GM13977 (cell line): ENCODE measurements at places on chromosomes 13 and 19.

DNA sequence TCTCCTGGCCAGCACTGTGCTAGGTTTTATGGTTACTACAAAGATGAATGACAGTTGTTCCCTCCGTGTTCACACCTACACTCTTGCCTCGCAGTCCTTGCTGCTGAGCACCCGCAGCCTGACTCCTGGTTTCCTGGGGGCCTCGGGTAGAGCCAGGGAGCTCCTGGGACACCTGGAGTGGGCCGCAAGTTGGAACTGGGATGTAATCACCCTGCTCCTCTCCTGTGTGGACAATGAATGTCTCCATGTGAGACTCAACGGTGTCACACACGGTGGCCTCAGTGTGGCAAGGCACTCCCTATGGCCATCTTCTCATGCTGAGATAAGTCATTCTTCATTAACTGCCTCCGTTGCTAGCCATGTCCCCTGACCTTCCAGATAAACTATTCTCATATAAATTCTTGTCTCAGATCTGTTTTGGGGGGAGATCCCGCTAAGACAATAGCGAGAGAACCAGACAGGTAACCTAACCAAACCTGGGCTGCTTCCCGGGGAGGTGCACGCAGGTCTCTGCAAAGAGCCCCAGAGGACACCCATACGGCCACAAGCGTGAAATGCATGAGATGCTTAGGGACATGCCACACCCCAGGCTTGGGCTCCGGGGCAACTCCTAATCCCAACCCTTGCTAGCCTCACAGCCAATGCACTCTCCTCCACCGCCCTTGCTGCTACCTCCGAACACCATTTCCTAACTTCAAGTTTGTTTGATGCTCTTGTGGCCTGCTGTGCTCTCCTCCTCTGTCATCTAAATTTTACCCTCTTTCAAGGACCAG, 87.2 kb upstream of the IRS2 start:
- DNase-seq = no peak

DNA sequence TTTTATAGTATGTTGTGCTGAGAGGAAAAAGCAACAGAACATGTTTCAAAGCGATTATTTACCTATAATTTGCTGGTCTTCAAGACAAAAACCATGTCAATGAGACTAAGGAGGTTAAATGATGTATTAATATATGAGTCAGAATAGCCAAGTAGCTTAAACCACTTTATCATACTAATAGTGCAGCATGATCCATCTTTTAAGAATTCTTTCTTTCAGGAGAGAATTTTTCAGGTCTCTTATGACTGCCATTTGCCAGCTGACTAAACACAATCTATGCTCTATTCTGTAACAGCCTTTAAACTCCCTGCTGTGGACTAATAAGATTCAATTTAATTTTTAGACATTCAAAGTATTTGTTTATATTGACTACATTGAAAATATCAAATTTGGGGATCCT, 93.7 kb downstream of the TRPC4 start:
- DNase-seq = no peak

DNA sequence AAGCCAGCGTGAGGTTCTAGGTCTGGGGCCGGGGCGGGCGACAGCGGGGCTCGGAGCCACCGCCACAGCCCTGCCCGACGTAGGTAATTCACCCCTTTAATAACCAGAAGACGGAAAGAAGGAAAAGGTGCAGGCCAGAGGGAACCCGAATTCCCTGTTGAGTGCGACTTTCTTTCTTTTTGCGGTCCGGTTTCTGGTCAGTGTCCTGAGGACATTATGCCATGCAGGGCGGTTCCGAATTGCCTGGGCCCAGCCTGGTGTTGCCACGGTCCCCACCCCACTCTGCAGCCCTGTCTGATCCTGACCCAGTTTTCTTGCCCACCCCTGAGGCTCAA, 18.4 kb upstream of the TFDP1 start:
- no peak for DNase-seq

DNA sequence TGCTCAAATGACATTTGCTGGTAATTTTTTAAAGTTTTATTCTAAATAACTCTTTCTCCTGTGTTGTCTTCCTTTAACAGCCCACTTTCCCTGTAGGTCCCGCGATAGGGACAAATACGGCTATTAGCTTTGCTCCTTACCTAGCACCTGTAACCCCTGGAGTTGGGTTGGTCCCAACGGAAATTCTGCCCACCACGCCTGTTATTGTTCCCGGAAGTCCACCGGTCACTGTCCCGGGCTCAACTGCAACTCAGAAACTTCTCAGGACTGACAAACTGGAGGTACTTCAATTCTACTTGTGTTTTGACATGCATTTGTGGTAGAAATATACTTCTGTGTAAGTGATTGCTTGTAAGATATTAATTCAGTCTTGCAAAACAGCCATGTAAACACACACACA, 91.0 kb upstream of the RAP2A start:
- no peak for DNase-seq

DNA sequence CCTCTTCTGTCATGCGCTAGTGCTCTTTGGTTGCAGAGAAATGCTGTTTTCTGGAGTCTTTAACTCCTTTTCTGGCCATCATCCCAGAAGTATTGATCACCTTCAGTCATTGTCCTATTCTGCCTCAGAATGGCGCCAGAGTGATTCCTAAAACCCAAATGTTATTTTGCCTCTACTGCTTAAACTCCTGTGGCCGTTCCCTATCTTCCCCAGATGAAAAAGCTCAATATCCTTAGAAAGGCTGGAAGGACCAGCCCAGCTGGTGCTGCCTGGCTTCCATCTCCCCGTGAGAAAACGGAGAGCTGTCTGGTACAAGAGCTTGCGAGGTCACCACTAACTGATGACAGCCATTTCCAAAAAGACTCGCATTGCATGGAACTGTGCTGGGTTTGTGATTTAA, 179.1 kb downstream of the RBM26 start:
- DNase-seq = no peak

- no peak for DNase-seq
These were observed 7.2 kb upstream of the NUP62 start for GRCh38 chr19:49936549-49936948.

GRCh38 chr19:46578450-46578849, 22.7 kb upstream of the CALM3 start:
- no peak for DNase-seq

DNA sequence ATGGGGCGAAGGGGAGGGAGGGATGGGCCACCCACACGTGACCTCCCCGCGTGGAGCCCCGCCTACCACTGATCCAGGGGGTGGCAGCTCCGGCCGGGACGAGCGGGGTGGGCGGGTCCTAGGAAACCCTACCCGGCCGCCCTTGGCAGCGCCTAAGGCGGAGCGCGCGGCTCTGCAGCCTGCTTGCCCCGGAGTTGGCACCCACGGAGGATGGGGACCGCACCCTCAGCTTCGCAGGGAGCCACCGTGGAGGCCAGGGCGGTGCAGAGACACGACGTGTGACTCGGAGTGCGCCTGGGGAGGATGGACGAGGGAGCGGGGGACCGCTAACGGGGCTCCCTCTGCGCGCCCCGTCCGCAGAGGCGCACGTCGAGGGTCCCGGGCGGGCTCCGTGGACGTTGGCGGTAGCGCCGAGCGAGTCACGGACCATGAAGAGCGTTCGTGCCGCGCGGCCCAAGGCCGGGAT, at the start of gene RGS9BP:
Gene RGS9BP (plus strand): TSS at position 129 of the 466 bp plus-strand sequence. CDS start 416 bp downstream, outside the sequence.
- DNase-seq = peak; percentile 61

GRCh38 chr19:8458380-8458779, 13.6 kb downstream of the HNRNPM start:
- no peak for DNase-seq

DNA sequence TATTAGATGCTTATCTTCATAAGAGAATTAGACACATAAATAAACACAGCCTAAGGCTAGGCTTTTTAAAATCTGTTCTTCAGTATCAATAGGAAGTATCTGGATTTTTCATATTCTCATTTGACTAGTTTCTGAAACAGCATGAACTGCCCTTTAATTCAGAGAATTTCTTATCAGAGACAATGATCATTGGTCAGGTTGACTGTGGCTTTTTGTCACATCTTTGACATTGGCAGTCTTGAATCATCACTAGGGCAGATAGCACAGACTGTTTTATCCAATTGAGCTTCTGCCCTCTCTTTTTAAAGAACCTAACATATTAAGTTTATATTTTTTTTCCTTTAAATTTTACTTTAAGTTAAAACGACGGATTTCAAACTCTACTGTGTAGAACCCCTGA, 59.6 kb downstream of the DPY19L3 start:
- DNase-seq = no peak

DNA sequence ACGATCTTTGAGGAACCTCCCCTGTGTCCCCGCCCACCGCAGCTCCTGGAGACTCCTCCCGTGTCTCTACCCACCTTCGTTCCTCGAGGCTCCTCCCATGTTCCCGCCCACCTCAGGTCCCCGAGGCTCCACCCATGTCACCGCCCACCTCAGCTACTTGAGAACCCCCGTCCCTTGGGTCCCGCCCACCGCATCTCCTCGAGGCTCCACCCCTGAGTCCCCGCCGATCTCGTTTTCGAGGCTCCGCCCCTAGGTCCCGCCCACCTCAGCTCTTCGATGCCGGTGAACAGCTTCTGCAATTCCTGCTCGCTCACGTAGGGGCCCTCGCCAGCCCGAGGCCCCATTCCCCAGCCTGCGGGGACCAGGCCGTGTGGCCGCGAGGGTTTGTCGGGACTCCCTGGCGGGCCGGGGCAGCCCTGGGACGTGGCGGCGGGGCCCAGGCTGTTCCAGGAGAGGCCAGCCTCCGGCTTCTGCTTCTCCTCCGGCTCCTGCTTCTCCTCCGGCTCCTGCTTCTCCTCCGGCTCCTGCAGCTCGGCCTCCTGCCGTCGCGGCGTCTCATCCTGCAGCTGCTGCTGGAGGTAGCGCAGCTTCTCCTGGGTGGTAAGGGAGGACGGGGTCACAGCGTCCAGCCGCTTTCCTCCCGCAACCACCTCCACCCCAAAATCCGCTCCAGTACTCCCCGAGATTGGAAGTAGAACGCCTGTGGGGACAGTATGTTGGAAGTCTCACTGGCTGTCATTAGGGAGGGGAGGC, 16.7 kb downstream of the TSKS start:
- DNase-seq = peak; percentile 40

DNA sequence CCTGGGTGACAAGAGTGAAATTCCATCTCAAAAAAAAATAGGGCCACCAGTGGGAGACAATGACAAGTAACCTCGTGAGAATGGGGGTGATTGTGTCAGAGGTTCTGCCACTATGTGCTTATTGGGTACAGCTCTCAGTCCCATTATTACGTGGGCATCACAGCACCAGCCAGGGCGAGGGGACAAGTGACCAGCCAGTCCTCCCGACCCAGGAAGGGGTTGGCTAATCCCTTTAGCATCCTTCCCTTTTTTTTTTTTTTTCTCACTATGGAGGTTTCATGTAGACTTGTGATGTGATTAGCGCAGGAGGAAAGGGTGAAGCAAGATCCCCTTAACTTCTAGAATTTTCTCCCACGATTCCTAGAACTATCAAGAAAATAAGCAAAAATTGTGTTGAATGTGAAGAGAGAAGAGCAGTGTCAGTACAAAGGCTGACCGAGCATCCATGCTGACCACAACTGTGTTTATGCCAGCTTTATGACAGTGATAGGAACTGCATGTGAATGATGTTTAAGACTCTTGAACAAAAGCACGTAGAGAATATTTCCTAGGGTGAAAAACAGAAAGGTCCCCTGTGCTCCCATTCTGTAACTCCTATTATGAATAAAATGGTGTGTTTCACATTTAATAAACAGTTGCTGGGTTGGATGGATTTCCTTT, 50.0 kb downstream of the ALOX5AP start:
- DNase-seq = no peak

- no peak for DNase-seq
These were observed 436.4 kb downstream of the SLITRK5 start for GRCh38 chr13:88107570-88107969.

- DNase-seq = no peak
These were observed 181.3 kb downstream of the PCDH9 start for GRCh38 chr13:67048821-67049150.

GRCh38 chr19:36973021-36973843, 57.1 kb downstream of the ZNF568 start:
- DNase-seq = peak; percentile 59

DNA sequence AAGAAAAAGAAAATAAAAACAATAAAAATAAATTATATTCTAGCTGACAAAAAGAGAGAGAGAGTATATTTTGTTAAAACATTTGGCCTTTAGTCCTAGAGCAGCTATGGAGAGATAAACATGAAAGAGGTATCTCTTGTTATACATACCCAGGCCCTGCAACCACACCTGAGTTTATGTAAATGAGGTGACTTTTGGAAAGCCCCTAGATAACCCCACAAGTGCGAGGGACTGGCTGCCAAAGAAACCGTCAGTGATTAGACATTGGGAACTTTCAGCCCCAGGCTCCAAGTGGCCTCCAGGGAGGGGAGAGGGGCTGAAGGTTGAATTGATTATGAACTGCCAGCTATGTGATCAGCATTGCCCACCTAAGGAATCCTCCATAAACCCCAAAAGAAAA, 2.1 kb upstream of the NLRP7 start:
- peak; percentile 76 for DNase-seq

GRCh38 chr13:50690006-50690405, 153.5 kb downstream of the DLEU7 start:
- DNase-seq = no peak

- DNase-seq = no peak
These were observed 10.8 kb downstream of the CRYL1 start for GRCh38 chr13:20514866-20515265.

- DNase-seq = no peak
These were observed 290.4 kb downstream of the DACH1 start for GRCh38 chr13:71576571-71576970.

DNA sequence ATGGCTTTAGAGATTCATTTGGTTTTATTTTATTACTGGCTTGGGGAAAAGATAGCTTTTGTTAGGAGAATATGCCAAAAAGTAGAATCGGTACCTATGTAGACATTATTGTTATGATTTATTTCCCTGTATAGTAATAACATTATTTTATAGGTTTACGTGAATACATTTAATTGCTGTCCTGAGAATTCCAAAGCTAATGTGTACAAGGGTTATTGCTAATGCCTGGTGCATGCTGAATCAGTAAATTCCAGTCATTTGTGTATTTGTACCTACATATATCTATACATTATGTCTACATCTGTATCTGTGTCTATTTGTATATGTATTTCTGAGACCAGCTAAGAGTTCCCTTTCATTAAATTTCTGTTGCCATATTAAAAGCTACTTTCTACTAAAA, 550.9 kb downstream of the GPC6 start:
- no peak for DNase-seq

GRCh38 chr19:6126335-6126974, 9.0 kb upstream of the ACSBG2 start:
- peak; percentile 67 for DNase-seq

GRCh38 chr13:110392510-110393240, 85.6 kb downstream of the COL4A2 start:
- DNase-seq = no peak

- no peak for DNase-seq
These were observed 68.0 kb downstream of the KDM4B start for GRCh38 chr19:5036698-5037563.
